ENCODE measurements at places on chromosomes 2 and 18.

GRCh38 chr2:38911191-38911590, 21.5 kb downstream of the ARHGEF33 start:
- DNase-seq = no peak

DNA sequence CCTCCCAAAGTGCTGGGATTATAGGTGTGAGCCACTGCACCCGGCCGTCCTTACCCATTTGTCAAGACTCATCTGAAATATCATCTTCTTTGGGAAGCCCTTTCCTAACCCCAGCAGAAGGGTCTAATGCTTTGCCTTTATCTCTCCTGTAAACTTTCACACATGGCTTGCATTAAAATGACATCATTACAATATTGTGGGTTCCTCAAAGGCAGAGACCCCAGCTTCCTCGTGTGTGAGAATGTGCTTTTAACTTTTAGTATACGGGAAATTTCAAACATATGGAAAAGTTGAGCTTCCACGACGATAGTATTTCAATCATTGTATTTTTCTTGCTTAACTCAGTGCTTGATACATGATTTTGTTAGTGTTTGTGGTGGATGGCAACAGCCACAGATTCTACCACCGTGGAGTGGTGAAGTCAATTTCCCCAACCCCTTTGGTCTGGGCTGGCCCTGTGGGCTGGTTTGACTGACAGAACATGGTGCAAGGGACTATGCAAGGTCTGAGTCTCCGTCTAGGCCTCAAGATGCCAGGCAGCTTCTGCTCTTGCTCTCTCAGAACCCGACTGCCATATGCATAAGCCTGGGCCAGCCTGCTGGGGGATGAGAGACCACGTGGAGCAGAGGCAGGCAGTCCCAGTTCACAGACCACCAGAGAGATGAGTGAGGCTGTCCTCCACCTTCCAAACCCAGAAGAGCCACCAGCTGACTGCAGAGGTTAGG, 39.9 kb downstream of the NGEF start:
- no peak for DNase-seq

DNA sequence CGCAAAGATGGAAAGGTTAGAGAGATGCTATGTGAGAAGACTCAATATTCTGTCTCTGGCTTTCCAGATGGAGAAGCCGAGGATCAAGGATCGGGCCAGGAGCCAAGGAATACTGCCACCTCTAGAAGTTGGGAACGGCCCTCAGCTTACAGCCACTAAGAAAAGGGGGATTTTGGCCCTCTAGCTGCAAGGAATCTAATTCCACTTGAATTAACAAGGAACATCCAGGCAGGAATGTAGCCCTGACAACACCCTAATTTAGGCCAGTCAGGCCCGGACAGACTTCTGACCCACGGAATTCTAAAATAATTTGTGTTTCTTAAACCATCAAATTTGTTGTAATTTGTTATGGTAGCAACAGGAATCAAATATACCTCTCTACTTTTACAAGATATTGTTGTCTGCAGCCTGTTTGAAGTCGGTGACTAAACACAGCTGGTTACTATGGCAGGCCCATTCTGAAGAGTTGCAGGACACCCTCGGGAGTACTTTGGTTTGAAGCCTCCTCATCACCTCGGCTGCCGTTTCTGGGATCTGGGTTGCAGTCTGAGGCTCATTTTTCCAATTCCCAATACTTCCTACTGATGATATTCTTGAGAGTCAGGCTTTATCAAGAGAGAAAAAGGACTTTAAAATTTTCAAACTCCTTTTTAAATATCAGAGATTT, 1131.2 kb downstream of the TSN start:
- DNase-seq = no peak

GRCh38 chr2:205280596-205281236, 401.6 kb upstream of the NRP2 start:
- DNase-seq = no peak
